ENCODE measurements at places on chromosomes 3 and 15. TPM values are rescaled to one million over a fixed set of nuclear protein-coding genes. Genes with fewer than 3 reads are reported as not detected.

The CACNA2D2 gene
- total RNA-seq, result 0.46 TPM

The ADAM10 gene
- 148 TPM for total RNA-seq

The RTP4 gene
- not detected for total RNA-seq

The A4GNT gene
- not detected for total RNA-seq

- DNase-seq, result no peak
Observed at GRCh38 chr3:138344754-138345153, 3.6 kb upstream of the MRAS start.

DNA sequence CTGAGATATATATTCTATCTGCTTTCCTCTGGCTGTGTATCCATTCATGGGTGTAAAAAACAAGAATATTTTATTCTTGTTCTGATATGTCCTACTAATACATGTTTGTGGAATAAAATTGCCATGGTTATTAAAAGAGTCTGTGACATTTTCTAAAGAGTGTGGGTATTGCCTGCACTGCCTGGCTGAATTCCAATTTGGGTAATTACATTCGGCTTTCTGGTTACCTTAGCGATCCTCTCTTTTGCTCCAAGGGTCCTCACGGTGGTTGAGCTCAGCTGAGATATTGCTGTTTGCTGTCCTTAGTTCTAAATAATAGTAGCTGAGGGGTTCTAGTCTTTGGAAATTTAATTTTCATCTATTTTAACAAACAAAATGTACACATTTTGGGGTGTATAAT lies 301.4 kb upstream of the DNAJC19 start:
- DNase-seq, result no peak

- DNase-seq, result no peak
Observed at GRCh38 chr3:197878427-197878826, 71.6 kb upstream of the RPL35A start.

- no peak for DNase-seq
Observed at GRCh38 chr3:109098079-109098644, 19.8 kb downstream of the MORC1 start.

- DNase-seq, result no peak
Observed at GRCh38 chr3:133276594-133276993, 123.3 kb upstream of the BFSP2 start.

- no peak for DNase-seq
Observed at GRCh38 chr15:90297021-90297420, 31.5 kb downstream of the NGRN start.

DNA sequence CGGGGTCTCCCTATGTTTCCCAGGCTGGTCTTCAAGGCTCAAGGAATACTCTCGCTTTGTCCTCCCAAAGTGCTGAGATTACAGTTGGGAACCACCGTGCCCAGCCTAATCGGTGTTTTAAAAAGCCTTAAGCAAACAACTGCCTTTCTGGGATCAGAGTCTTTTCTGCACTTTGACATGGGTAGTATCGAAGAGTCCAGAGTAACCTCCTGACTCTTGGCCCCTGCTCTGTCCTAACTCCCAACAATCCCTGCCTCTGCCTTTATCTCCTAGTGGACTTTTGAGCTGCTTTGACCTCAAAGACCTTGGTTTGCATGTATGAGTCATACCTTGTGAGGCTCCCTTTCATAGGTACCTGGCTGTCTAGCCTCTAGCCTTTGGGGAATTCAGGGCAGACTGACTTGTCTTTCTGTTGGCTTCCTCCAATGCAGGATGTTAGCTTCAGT lies 21.0 kb upstream of the HACD2 start:
- no peak for DNase-seq

Measured in chondrocyte (in vitro differentiated cells).